GM23338 (cell line): ENCODE measurements at places on chromosomes 11 and 22.

- peak overlapping the region; percentile 94 for H3K27ac ChIP-seq
- H3K36me3 ChIP-seq: no peaks in the 10 kb centered on the region
- peak; percentile 96 for DNase-seq
These were observed 30.3 kb downstream of the PDGFB start for GRCh38 chr22:39214383-39215069.

DNA sequence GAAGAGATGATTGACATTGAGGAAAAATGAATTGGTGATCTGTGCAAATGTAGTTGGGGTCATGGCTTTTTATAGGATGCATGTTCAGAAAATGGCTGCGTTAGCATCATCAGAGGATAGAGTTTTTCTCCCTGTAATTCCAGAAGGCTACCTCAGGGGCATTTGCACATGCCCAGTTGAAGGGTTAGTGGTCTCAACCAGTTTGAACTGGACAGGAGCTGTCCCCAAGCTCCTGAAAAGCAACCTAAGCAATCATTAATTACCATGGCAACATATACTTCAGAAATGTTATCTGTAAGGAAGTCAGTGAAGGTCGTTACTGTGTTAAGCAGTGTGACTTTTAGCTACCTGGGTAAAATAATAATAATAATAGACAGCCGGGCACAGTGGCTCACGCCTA, 29.3 kb downstream of the TUG1 start:
- no peaks in the 10 kb centered on the region for H3K27me3 ChIP-seq
- DNase-seq: peak; percentile 14
- no peaks in the 10 kb centered on the region for H3K4me1 ChIP-seq
- no peaks in the 10 kb centered on the region for H3K36me3 ChIP-seq

DNA sequence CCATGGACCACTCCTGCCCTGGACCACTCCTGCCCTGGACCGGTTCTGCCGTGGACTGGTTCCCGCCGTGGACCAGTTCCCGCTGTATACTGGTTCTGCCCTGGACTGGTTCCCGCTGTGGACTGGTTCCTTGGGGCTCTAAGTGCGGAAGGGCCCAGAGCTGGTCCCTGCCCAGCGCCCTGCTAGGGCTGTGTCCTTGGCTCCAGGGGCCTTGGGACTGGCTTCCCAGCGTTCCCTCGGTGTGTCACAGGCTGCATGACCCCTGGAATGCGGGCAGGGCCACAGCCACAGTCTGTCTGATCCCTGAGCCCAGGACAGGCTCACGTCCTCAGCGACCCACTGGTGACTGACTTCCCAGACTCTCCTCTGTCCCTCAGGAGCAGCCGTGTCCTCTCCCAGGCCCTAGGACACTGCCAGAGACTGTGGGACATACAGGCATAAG, 412.2 kb downstream of the TBC1D22A start:
- no peak overlapping the region for H3K27ac ChIP-seq
- H3K4me3 ChIP-seq: no peak overlapping the region
- no peaks in the 10 kb centered on the region for H3K36me3 ChIP-seq
- DNase-seq: no peak
- H3K27me3 ChIP-seq: no peaks in the 10 kb centered on the region

- H3K4me3 ChIP-seq: no peak overlapping the region
- H3K27me3 ChIP-seq: no peaks in the 10 kb centered on the region
- no peak overlapping the region for H3K27ac ChIP-seq
- H3K4me1 ChIP-seq: peaks cover 13% of the 10 kb centered on the region; the same call in 1 of the 2 replicates
These were observed 109.9 kb downstream of the CSNK2A3 start for GRCh38 chr11:11243209-11243589.

- no peaks in the 10 kb centered on the region for H3K27me3 ChIP-seq
- DNase-seq: no peak
- H3K4me3 ChIP-seq: no peak overlapping the region
- H3K4me1 ChIP-seq: no peaks in the 10 kb centered on the region
- H3K36me3 ChIP-seq: no peaks in the 10 kb centered on the region
These were observed 89.2 kb downstream of the GALNT18 start for GRCh38 chr11:11532574-11532973.

GRCh38 chr11:13152736-13153541, 124.7 kb upstream of the BMAL1 start:
- DNase-seq: peak; percentile 37
- no peak overlapping the region for H3K4me3 ChIP-seq
- H3K27me3 ChIP-seq: no peaks in the 10 kb centered on the region
- H3K36me3 ChIP-seq: no peaks in the 10 kb centered on the region
- H3K4me1 ChIP-seq: no peaks in the 10 kb centered on the region
- H3K27ac ChIP-seq: no peak overlapping the region
